ENCODE measurements at places on chromosomes 12 and 14.

- DNase-seq: no peak
Observed at GRCh38 chr12:120822832-120823503, 81.2 kb downstream of the SPPL3 start.

- peak; percentile 95 for DNase-seq
Observed at GRCh38 chr12:109497675-109498074, 20.2 kb downstream of the UBE3B start.

DNA sequence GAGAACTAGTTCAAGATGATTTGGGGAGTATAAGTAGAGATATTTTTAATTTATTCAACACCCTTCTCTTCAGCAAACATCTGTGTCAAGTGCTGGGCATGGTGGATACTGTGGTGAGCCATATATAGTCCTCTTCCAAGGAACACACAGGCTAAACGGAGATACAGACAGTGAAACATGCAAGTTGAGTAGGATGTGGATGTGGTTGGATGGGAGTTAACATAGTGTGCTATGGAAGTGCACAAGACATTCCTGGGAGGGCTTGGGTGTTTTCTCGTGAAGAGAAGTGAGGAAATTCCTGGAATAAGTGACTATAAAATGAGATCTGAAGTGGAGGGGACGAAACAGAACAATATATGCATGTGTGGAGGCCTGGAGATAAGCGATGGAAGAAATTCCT, 181.1 kb upstream of the NPAS3 start:
- no peak for DNase-seq

DNA sequence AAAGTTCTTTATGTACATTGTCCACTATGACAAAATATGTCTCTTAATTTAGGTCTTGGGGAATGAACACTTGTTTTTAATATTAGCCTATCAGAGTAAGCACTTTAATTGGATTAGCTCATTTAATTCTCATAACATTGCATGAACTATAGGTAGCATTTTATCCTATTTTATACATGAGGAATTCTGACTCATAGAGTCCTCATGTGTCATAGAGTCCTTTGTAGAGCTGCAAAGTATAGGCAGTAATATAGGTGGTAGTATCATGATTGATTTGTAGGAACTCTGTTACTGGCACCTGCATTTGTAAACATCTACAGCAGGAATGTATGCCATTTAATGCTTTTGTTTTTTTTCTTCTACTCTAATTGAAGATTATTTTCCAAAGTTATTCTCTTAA, 96.0 kb downstream of the GPHN start:
- DNase-seq: peak; percentile 64

DNA sequence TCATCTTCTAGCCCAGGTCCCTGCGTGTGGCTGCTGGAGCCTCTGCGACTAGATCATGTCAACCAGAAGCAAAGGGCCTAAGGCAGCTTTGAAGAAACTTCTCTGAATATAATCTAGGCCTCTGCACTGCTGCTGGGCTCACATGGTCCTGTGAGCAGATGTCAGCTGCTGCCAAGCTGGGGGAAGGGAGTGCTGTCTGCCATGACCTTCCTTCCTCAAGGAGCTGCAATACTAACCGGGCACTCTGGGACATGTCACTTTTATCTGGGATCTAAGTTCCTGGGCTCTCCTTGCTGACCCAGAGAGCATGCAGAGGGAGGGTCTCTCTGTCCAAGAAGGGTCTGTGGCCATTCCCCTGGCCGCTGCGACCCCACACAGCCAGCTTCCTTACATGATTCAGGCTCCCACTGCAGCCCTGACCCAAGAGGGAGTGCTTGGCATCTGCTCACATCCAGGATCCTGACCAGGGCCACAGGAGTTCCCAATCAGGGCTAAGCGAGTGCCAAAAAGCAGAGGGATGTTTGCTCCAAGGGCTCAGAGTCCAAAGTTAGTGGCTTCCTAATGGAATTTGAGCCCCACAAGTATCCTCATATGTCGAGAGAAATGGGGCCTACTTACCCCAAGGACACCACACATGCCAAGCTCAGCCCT, 74.0 kb downstream of the PLEKHG3 start:
- DNase-seq: no peak

GRCh38 chr12:92732216-92732615, 29.4 kb downstream of the PLEKHG7 start:
- DNase-seq: no peak

DNA sequence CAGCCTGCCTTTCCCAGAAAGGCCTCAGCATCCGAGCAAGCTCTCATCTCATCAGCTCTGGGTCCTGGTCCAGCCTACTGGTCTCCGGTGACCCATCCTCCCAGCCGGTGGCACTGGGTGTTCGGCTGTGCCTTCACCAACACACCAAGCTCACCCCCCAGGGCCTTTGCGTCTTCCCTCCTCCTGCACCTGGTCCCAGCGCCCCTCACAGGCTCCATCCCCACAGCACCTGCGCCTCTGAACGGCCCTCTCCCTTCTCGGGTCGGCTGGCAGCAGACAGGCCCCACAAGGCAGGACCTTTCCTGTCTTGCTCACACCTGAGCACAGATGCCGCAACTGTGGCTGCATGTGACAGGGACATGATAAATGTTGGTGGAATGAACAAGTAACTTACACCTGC, 13.1 kb downstream of the P2RX2 start:
- no peak for DNase-seq

- DNase-seq: no peak
Observed at GRCh38 chr12:579420-580110, 83.7 kb downstream of the NINJ2 start.

DNA sequence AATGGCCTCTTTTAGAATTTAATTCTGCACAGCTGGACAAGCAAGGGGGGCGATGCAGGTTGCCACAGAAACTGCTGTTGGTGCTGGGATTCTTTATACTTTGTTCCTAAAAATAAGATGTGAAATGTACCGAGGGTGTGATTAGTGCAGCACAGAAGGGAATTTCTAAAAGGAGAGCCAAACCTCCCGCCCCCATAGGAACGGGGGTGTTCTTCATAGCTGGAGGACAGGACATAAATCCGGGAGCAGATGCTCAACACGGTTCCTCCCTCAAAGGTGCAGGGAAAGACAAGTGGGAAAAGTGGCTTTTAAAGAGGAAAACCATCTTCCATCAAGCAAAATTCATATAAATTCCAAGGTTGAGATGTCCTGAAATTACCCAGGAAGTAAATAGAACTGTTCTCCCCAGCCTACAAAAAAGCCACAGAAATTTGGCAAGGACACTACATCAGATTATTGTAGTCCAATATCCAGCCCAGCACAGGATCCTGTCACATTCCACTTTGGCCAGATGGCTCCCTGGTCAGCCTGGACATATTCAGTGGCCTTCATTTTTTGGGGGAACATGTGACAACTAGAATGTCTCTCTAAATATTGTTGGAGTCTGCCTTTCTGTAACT, 51.4 kb upstream of the TMX1 start:
- no peak for DNase-seq

GRCh38 chr12:6945613-6946012, 1.8 kb downstream of the C12orf57 start:
- DNase-seq: no peak

DNA sequence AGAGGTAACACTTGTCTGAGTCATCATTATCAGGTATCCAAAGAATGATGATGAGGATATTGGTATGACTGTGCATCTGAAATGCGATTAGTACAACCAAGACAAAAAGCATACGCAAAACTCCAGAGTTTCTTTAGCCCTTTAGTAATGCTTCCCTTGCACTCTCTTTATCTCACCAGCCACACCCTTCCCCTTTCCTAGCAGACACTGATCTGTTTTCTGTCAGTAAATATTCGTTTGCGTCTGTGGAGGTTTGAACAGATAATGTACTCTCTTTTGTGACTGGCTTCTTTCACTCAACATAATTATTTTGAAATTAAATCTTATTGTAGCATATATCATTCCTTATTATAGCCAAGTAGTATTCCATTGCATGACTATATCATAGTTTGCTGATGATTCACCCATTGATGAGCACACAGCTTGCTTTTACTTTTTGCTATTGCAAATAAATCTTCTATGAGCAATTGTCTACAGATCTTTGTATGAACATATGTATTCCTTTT, 775.7 kb downstream of the SLC6A15 start:
- DNase-seq: peak; percentile 94

- DNase-seq: no peak
Observed at GRCh38 chr12:130847112-130847511, 8.1 kb upstream of the STX2 start.

- DNase-seq: no peak
Observed at GRCh38 chr12:128687851-128688250, 135.9 kb downstream of the SLC15A4 start.

DNA sequence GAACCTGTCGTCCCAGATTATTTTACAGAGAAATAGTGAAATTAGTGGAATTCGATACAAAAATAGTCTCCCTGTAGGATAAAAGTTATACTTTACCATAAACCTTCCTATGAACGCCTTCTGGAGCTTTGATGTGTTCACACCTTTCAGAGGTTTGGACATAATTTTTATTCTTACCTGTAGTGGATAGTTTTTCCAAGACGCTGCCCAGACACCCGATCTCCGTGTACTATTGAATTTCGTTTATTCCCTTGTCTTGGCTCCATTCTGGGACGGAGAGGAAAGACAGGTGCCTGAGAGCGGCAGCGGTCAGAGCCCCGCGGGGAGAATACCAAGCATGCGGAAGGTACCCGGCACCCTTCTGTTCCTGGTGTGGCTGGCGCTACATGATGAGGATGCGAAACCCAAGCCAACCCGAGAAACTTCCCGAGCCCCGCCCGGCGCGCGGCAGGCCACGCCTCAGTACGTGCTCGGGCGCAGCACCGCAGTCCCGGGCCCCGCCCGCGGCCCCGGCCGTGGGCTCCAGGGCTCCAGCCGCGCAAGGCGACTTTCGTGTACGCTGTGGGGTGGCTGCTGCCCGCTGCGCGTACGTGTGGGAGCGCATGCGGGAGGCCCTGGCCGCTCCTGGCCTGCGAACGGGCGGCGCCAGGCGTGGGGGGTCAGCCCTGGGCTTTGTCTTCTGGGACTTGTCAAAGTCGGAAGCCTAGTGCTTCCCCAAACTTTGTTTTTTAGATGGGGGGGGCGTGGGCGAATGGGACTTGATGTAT, 11.3 kb upstream of the SNAPC1 start:
- peak; percentile 88 for DNase-seq

DNA sequence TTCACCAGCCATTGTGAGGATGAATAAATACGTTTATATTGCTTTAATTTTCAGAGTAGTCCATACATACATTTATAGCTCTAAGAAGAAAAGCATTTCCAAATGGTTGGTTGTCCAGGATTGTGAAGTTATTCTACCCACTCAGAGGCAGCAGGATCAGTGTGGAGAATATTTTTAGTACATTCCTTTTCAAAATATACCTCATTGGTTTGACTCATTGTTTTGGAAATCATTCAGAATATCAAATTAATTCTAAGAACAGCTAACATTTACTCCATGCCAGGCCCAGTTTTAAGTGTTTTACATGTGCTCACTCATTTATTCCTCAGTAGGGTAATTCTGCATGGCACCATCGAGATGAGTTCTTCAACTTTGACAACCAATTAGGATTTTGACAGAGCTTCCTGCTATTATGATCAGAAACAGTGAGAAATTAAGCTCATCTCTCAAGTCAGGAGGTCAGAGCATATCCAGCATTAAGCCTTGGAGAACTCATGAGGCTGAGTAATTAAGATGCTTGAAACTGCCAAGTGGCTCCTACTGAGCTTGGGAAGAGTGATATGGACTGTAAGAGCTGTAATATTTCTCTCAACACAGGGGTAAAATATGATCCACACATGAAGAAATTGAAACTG, 153.3 kb upstream of the CLEC14A start:
- no peak for DNase-seq

DNA sequence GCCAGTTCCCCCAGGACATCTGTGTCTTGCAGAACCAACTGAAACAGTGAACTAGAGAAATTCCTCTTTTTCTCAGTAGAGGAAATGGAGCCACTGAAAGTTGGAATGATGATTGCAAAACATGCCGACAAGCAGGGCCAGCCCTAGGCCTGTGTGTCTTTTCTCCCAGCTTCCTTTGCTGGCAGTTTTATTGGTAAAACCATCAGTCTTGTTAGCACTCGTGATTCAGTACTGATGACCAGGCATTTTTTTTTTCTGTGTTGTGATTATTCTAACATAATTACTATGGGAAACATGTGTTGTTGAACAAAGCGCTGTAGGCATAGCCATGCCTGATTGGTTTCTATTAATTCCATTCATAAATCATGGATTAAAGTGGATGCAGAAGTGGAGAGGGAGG, 620.7 kb downstream of the AACS start:
- no peak for DNase-seq

DNA sequence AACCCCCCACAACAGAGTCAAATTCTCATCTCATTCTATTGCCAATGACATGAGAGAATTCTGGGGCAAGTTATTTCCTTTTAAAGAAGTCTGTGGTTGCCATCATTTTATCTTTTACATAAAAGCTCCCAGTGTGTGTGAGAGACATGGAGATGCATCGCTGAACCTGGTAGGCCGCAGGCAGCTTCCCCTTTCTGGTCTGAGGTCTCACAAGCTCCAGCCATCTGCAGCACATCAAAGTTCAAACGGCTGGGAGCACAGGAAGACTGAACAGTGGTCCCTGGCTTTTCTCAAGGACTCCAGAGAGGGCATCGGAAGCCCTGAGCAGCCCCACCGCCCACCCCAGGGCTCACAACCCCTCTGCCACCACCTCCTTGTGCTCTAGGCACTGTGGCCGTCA, 141.7 kb downstream of the RIMBP2 start:
- DNase-seq: no peak

DNA sequence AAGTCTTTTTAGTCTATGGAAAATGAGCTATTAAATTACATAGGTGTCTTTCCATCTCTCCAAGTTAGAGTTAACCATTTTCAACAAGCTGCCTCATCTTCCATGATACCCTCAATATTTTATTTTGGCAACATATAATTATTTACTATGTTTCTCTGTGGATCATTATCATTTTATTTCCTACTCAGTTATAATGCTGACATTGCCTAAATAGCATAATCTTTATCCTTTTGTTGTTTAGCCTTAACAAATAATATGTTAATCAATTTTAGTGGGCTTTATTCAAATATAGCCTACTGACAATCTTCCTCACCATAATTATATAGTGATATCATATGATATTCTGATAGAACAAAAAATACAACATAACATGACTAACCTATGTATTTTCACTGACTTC, 1044.8 kb upstream of the FOXG1 start:
- DNase-seq: no peak

- DNase-seq: no peak
Observed at GRCh38 chr12:60980558-60980957, 1279.6 kb upstream of the USP15 start.

GRCh38 chr12:3313066-3313465, 177.9 kb upstream of the PRMT8 start:
- DNase-seq: peak; percentile 68

- no peak for DNase-seq
Observed at GRCh38 chr12:51471111-51471864, 46.7 kb downstream of the SLC4A8 start.
